ENCODE measurements at places on chromosomes 3 and 15.

- DNase-seq = no peak
These were observed 2.3 kb downstream of the GRIP2 start for GRCh38 chr3:14537590-14538450.

GRCh38 chr15:65048241-65048640, 3.1 kb downstream of the SLC51B start:
- DNase-seq = no peak

DNA sequence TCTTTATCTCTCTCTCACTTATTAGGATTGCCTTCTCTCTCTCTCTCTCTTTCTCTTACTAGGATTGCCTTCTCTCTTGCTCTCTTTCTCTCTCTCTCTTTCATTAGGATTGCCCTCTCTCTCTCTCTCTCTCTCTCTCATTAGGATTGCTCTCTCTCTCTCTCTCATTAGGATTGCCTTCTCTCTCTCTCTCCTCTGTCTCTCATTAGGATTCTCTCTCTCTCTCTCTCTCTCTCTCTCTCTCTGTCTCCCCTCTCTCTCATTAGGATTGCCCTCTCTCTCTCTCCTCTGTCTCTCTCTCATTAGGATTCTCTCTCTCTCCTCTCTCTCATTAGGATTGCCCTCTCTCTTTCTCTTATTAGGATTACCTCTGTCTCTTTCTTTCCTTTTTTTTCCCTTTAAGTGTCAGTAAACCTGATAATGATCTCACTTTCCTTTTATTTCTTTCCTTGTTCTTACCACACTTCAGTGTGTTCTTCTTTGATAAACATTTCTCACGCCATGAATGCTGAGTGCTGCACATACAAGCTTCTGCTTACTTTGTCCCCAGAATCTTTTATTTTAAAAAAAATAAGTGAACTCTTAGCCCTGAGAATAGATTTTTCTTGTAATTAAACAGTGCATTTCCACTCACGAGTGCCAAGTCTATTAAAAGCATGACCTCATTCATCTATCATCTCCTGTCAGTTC, 243.4 kb upstream of the TBC1D5 start:
- no peak for DNase-seq

- no peak for DNase-seq
These were observed 71.0 kb downstream of the ARHGEF26 start for GRCh38 chr3:154192225-154192624.

DNA sequence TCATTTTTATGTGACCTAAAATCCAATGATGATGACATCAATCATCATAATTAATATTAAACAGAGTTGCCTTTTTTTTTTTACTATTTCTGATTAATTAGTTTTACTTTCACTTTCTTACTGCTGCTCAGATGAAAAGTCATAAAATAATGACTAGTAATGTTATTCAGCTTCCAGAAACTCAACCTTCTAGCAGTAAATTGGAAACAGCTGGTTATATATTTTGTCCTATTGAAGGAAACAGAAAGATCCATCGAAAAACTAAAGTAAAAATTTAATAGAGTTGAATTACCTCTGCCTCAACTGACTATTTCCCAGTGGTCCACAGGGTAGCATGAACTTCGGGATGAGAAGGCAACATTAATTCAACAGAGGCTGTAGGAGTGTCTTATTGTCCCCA, 107.1 kb upstream of the PTX3 start:
- DNase-seq = no peak

GRCh38 chr15:60526127-60526616, 47.2 kb upstream of the ICE2 start:
- DNase-seq = no peak

DNA sequence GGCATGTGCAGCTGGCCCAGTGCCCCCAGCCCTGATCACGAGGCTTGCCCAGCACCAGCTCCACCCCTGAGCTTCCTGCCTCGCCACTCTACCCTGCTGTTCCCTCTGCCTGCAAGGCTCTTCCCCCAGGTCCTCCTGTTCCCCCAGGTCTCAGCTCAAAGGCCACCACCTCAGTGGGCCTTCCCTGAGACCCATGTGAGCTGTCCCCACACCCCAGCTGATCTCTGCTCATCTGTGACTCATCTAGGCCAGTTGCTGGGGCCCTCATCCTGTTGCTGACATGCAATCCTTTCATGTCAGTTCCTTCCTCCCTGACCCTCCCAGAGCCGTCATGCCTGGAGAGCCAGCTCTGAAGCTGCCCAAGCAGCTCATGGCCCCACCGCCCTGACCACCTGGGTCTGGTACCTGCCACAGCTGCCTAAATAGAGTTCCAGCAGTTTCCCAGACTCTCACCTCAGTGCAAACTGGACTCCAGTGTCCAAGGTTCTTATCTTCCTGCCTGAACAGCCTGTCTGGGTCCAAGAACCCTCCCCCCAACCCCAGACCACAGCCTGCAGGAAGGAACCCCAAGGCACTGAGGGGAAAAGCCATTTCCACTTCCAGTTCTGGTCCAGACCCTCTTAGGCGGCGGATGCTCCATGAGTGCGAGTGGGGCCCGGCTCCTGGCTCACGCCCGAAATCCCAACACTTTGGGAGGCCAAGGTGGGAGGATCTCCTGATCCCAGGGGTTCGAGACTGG, 116.6 kb upstream of the IQSEC1 start:
- no peak for DNase-seq

GRCh38 chr3:9690451-9691450, 12.9 kb upstream of the CPNE9 start:
- DNase-seq = no peak

- DNase-seq = no peak
These were observed 50.6 kb upstream of the AKAP13 start for GRCh38 chr15:85329561-85330422.

GRCh38 chr3:14274612-14274936, 96.0 kb downstream of the LSM3 start:
- no peak for DNase-seq

- DNase-seq = no peak
These were observed 73.8 kb upstream of the LRRFIP2 start for GRCh38 chr3:37248164-37248563.
